ENCODE measurements at places on chromosomes 6 and 20.

DNA sequence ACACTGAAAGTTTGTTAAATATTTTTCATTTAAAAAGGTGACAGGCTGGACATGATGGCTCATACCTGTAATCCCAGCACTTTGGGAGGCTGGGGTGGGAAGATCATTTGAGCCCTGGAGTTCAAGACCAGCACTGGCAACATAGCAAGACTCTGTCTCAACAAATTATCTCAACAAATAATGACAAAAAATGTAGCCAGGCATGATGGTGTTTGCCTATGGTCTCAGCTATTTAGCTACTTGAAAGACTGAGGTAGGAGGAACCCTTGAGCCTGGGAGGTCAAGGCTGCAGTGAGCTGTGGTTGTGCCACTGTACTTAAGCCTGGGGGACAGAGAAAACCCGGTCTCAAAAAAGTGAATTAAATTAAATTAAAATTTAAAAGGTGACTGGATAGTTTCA is 56.0 kb upstream of the C6orf118 start:
- DNase-seq = no peak

GRCh38 chr6:33136310-33136900 is 55.9 kb downstream of the COL11A2 start:
- no peak for DNase-seq

- DNase-seq = no peak
Observed at GRCh38 chr6:82567621-82568020, 204.0 kb downstream of the TPBG start.

DNA sequence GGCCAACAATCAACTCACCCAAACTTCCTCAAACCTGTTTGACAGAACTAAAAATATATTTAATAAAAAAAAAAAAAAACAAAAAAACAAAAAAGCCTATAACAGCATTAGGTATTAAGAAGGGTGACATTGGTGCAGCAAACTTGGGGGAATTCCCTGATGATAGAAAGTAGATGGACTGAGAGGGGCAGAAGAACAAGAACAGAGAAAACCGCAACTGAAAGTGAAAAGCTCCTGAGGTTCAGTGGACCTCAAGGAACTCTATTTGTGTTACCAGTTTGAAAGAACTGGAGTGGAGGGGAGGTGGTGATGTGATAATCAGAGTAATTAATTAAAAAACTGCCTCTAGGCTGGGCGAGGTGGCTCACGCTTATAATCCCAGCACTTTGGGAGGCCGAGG is 53.8 kb downstream of the MACROD2 start:
- no peak for DNase-seq

GRCh38 chr20:41501376-41501775 is 116.8 kb downstream of the CHD6 start:
- no peak for DNase-seq

GRCh38 chr6:163232649-163233048 is 181.9 kb upstream of the QKI start:
- no peak for DNase-seq

DNA sequence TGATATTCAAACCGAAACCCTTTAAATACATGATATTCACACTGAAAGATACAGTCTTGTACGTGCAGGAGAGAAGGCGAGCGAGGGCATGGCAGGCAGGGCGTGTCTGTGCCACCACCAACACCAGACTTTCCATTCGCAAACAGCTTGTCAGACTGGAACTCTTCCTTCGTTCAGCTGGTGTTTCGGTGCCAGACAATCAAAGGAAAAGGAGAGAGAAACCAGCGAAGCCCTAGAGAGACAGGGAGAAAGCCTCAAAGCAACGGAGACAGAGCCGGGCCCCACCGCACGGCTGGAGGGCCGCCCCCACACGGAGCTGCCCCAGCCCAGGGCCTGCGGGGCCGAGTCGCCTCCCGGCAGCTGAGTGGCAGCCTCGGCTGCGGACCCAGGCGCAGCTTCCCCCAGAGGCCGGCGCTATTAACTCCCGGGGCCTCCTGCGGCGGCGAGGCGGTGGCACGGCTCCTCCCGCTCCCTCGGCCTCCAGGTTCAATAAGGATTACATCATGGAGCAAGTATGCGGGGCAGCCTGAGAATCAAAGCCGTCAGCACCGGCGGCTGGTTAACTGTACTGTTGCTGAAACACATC is 32.1 kb upstream of the NR2E1 start:
- DNase-seq = no peak

DNA sequence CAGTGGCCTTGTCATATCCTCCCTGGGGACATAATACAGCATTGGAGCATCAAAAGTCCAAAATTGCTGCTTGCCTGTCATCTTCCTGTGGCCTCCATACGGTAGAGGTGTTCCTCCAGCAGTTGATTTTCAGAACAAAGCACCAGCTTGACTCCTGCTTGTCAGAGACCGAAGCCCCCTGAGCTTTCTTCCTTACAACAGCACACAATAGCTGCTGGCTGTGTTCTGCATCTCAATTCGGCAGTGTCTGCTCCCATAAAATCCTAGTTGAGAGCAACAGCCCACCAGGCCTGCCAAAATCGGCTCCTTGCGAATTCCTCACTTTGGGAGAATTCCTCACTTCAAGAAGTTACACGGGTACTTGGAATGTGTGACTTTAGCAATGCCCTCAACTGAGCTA is 372.9 kb downstream of the SAMD5 start:
- no peak for DNase-seq

- no peak for DNase-seq
Observed at GRCh38 chr20:20690676-20691476, 21.6 kb downstream of the RALGAPA2 start.

- no peak for DNase-seq
Observed at GRCh38 chr20:40984496-40984895, 44.1 kb upstream of the TOP1 start.

DNA sequence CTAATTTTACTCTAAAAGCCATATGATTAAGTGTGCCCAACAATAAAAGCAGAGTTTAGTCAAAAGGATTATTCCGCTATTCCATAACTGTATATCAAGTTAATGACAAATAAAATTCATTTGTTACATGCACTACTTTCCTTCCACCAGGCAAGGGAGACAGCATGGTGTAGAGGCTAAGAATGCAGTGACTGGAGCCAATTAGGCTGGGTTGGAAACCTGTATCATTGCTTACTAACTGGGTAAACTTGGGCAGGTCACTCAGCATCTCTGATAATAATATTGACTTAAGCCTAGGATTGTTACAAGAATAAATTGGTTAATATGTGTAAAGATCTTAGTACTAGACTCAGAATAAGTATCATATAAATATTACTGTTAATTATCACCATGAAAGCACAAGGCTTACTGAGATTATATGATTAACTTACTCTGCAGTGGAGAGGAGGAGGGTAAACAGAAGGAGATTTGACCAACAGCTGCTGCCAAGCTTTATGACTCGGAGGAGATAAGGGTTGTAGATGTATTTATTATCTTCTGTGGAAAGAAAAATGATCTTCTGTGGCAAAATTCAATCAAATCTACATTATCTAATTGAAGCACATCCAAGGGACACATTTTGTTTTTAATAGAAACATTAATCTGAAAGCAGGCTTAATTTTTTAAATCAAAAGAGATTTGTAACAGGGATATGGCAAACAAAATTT is 1459.9 kb downstream of the GRIK2 start:
- DNase-seq = no peak

DNA sequence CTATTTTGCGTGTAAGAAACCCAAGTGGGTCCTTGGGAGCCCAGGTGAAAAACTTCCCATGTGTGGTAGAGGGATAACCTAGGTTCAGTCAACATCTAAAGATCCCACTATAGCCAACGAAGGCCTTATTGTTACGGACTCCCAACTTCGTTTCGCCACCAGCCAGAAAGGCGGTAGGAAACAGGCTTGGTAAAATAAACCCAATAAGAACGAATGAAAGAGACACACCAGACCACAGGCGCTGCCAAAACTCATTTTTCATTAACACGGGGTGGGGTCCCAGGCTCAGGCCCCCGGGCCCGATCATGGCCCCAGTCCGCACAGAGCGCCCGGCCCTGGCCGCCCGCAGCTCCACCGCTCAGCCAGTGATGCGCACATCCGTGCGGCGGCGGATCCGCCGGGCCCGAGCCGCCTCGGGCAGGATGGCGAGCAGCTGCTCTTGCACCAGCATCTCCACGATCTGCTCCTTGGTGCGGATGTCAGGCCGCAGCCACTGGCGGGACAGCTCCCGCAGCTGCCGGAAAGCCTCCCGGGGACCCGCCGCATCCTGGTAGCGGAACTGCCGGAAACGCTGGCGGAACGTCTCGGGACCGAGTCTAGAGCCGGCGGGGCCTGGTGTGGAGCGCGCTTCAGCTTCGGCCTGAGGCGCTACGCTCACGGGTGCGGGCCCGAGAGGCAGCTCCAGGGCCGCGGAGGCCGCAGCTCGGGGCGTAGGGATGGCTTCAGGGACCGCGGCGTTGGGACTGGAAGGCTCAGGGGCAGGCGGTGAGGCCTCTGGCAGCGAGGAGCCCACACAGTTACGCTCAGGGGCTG is 709 bp downstream of the SCAND1 start:
- DNase-seq = peak; percentile 15

- DNase-seq = no peak
Observed at GRCh38 chr6:22545051-22545450, 24.3 kb upstream of the HDGFL1 start.

DNA sequence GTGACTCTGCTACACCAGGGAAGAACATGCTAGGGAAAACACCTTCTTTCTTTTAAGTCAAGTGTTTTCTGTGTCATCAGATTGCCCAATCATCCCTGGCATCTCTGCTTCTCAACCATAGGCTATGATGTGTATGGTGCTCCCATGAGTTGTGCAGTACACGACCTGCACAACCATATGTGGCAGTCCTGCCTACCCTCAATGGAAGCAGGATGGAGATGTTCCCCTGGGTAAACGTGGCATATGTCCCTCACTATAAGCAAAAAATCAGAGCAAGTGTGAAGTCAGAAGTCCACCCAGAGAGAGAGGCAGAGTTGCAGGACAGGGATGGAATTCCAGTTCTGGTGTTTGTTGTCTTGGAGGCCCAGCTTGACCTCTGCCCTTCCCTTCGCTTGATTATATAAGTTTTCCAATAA is 10.3 kb upstream of the SNHG17 start:
- DNase-seq = no peak

DNA sequence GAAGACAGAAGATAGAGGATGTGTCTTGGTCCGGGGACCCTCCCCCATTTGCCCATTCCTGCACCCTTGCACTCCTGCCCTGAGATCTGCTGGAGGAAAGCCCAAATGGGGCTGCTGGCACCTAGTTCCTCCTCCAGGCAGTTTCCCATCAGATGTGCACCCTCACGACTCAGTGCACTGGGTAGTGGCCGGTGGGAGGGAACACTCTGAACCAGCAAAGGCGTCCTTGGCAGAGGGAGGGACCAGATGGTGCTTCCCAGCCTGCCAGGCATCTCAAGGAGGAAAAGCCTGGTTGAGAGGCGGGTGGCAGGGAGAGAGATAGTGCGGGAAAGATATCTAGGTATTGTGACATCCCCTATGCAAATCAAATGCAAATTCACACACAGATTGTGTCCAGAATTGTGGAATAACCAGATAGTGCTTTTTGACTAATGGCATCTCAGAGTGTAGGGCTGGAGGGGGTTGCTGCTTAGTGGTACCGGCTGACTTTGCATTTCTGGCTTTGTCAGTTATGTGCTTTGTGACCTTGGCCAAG is 19.5 kb downstream of the TMEM151B start:
- DNase-seq = no peak

Measured in stimulated activated CD4-positive, alpha-beta T cell treated with anti-CD3 and anti-CD28 coated beads, Interleukin-1b, Interleukin-23, amount 100 ng/mL, for 1 hour (primary cell).